ENCODE measurements at places on chromosomes 7 and 10.

- no peak for DNase-seq
These were observed 46.3 kb downstream of the INSYN2A start for GRCh38 chr10:127150136-127150535.

GRCh38 chr7:32481176-32481575, 9.0 kb downstream of the LSM5 start:
- no peak for DNase-seq

DNA sequence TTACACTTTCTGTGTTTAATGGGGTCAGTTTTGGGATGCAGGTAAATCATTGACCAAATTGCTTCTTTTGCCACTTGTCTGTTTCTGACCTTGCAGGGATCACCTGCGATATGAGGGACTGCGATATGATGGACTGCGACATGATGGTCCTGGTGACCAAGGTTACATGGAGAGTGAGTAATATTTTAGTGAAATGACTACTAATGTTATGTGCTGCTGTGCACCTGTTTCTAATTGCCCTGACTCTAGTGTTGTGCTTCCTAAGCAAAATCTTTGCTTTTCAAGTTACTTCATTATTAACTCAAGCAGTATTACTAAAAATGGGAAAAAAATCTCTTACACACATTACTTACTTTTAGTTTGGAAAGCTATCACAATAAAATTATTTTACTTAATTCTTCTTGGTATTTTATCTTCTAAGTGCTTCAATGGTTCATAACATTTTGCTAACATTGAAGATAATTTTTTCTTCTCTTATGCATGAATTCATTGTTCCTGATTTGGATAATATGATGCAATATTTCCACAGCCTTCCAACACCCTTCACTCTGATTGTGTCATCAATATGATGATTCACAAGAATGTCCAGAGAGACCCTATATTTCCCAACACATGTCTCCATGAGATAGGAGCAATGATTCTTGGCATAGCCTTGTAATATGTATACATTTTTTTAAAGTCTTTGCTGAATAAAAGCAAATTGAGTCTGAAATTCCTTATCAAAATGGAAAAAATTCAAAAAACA, 306.2 kb upstream of the AKR1E2 start:
- DNase-seq = no peak

DNA sequence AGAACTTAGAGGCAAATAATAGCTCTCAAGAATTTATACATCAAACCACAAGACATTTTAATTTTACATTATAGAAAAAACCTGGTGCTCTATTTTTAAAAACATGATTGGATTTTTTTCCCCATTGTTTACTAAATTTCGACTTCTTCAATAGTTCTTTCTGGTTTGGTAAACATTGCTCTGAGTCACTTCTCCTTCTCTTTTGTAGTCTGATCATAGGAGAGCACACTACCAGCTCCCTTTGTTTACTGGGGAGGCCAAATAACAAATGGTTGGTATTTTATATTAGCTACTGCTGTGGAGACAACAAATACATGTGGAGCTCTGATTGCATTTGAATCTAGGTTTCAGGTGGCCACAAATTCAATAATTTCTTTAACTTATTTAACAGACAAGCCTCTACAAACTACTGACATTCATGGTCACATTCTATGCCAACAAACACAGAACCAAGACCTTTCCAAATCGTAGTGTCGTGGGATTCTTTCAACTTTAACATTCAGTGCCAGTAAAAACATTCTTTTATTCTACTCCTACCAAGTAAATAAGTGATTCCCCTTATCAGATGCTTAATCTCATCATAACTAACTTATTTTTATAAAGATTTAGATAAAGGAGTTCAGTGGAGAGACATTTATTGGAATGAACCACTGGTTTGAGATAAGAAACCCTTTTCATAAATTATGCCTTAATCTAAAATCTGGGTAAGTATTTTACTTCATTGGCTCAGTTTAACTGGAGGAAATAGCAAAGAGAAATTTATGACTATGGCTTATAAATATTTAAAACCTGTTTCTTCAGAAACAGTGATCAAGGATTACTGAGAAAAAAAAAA, 17.7 kb upstream of the FXYD4 start:
- no peak for DNase-seq

DNA sequence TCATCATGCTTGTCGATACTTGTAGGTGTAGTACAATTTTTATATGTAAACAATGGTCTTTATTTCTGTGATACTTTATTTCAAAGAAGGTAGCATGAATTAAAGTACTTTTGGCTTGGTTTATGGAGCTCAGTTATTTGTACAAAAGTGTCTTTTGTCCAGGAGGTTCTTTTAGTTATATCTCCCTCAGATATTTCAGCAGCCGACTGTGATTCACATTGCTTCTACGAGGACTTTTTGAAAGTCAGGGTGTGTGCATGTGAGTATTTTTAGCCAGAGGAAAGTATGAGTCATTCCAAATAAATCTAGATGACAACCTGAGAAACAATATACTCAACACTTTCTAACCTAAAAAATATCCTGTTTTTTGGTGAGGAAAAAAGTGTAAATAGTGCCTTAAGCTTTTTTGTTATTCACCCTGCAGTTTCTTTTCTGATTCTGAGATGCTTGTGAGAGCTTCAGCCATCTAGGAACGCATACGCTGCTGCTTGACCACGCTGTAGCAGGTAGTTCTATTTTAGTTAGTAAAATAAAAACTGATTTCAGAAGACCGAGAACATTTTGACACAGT, 595 bp upstream of the SUN1 start:
- no peak for DNase-seq

- DNase-seq = no peak
These were observed 31.8 kb upstream of the VCL start for GRCh38 chr10:73965890-73966768.

GRCh38 chr10:26044141-26044749, 110.2 kb downstream of the MYO3A start:
- DNase-seq = no peak

DNA sequence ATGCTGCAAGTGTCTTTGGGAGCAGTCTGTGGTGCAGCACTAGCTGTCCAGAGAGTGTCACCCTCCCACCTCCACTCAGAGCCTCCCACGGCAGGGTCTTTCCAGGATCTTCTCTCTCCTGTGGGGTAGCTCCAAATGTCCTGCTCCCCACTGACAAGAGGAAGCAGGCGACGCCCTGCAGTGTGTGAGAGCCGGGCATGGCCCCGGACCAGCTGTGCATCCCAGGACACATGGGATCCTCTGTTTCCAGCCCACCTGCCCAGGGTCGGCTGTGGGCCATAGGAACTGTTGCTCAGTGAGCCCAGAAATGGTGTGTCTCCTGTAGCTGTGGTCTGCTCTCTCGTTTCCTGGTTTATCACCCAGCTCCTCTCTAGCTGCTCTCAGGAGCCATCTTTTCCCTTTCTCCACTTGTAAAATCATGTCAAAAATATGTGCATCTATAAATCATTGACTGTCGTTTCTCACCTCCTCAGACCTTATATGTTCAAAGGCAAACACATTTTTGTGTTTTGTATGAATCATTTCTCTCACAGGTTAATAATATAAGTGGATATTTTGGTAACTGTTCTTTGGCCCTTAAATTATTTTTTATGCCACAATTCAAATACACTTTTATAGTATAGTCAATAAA, 74.9 kb downstream of the VWC2 start:
- DNase-seq = no peak

DNA sequence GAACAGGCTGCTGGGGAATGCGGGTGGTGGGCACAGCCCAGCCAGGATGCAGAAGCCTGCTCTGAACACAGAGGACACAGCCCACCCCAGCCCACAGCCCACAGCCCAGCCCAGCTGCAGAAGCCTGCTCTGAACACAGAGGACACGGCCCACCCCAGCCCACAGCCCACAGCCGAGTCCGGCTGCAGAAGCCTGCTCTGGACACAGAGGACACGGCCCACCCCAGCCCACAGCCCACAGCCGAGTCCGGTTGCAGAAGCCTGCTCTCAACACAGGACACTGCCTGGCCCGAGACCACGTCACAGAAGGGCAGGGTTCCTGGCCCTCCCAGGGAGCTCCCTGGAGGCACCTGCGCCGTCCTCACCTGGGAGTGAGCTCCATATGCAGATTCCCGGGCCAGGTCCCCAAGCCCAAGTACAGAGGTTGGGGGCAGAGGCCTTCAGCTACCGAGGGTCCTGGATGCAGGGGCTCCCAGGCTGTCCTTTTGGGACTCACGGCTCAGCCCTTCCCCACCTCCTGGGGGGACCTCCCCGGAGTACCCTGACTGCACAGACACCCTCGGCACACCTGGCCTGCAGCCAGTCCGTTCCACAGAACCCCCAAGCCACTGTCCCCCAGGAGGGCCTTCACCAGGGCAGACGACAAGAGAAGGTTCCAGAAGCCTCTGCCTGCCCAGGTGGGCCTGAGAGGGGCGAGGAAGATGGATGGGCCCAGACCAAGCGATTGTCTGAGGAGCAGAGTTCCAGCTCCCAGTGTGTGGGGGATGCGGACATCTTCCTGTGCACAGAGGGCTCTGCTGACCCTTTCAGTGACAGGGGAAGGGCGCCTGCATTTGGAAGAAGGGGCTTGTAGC, 23.7 kb upstream of the FOXL3 start:
- DNase-seq = no peak

- DNase-seq = no peak
These were observed 151.7 kb downstream of the ARHGAP21 start for GRCh38 chr10:24571870-24572450.

DNA sequence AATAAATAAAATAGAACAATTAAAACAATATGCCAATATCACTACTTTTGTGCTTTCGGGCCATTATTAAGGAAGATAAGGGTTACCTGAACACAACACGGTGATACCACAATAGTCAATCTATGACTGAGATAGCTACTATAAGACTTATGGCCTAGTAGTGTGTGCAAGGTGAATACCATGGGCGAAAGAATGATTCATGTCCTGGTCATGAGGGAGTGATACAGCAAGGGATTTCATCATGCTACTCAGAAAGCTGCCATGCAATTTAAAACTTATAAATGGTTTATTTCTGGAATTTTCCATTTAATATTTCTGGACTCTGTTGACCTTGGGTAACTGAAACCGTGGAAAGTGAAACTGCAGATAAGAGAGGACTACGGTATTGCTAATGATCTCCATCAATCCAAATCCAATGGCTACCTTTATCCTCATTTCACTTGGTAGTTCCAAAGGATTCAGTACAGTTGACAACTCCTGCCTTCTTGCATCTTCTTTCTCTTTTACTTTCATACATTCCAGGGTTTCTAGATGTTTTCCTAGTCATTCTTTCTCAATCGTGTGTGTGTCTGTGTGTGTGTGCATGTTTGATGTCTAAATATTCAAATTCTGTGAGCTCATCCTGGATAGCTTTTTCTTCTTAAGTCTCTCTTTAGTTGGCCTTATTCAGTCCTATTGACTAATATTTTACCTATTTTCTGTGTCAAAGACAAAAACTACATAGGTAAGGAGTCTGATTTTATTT, 100.5 kb upstream of the MAGI2 start:
- DNase-seq = no peak

- no peak for DNase-seq
These were observed 54.4 kb downstream of the HECTD2 start for GRCh38 chr10:91464500-91464899.

DNA sequence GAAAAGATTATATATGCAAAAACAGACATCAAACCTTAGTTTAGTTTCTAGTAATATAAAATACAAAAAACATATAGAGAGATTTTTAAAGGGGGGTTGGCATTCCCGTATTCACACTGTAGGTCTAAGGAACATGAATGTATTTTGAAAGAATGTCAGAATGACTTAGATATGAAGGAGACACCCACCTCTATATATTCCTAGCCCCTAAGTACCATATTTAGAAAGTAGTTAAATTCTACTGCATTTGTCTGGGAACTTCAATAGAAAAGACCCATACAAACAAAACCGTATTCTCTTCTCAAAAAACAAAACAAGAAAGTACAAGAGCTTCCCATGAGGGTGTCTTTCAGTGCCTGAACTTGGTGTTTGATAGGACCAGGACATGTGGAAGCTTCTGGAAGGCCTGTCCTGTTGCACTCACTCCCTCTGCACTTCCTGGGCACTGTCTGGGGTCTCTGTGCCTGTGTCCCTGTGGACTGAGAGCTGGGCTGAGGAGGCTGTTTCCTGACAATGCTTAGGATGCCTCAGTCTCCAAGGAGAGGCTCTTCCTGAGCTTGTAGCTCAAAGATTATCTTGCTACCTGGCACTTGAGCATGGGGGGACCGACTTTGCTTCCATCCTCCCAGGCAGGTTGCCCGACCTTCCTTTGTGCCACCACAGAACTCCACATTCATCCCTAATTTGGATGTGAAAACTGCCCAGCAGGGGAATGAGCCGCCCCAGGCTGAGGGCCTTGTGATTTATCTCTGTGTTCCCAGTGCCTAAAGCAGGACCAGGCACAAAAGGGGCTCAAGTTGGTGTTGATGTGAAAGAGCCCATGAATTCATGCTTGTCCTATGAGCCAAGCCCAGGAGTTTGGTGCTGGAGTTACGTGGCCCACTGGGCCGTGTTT, 44.4 kb upstream of the KLF6 start:
- no peak for DNase-seq

- no peak for DNase-seq
These were observed 103.2 kb upstream of the GPR26 start for GRCh38 chr10:123562811-123563580.

GRCh38 chr7:1395211-1396070, 63.8 kb downstream of the MICALL2 start:
- DNase-seq = no peak

DNA sequence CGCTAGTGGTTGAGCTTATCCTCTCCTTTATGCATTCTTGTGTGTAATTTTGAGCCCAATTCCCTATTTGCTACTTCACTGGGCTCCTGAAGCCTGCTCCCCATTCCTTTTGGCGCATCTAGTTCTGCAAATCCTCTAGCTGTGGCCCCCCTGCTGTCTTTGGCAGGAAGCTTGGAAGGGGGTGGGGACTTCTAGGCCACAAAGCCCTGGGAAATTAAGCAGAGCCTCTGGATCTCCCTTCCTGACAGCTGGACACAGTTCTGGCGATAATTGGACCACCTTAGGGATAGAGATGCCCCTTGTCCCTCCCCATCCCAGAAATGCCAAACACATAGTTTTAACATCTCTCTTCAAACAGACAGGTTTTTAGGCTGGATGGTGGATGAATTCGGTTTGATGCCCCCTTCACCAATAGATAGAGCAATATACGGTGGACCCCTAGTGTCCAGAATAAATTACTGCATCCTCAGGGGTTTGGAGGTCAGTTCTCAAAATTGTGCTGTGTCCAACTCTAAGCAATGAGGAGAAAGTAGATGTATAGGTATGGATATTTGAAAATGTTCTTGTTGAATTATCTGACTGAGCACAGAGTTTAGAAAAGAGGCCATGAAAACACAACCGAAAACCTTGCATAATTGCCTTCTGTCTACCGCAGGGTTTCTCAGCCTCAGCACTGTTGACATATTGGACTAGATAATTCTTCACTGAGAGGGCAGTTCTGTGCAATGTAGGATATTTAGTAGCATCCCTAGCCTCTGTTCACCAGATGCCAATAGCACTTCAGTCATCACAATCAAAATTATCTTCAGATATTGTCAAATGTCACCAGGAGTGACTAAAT, 75.5 kb downstream of the PAPSS2 start:
- DNase-seq = no peak
